ENCODE measurements at places on chromosomes 3 and 15.

DNA sequence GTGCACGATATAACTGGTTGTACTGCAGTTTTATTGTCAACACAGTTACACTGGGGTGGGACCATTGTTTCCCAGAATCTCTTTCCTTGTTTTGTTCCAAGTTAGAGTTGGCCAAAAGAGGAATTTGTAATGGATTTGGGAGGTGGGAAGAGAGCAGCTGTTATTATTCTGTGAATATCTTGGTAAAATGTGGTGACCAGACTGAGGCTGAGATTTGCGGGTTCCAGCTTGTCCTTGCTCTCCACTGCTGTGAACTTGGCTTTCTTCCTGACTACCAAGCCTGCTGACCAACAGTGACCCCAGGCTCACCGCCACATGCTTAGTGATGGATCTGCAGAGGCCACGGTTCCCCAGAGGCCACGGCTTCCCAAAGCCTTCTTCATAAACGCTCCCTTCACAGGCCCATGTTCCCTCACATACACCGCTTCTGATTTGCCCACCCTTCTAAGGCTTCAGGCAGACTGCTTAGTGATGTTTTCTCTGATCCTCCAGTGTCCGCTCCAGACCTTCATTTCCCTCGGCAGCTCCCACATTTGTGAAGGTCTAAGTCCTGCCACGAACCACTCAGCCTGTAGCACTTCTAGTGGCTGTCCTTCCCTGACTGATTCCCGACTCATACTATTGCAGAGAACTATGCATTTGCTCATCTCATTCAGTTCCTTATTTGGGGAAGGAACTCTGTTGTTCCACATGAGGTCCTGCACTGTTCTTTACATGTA lies 525.5 kb upstream of the RGMA start:
- no peak for DNase-seq

DNA sequence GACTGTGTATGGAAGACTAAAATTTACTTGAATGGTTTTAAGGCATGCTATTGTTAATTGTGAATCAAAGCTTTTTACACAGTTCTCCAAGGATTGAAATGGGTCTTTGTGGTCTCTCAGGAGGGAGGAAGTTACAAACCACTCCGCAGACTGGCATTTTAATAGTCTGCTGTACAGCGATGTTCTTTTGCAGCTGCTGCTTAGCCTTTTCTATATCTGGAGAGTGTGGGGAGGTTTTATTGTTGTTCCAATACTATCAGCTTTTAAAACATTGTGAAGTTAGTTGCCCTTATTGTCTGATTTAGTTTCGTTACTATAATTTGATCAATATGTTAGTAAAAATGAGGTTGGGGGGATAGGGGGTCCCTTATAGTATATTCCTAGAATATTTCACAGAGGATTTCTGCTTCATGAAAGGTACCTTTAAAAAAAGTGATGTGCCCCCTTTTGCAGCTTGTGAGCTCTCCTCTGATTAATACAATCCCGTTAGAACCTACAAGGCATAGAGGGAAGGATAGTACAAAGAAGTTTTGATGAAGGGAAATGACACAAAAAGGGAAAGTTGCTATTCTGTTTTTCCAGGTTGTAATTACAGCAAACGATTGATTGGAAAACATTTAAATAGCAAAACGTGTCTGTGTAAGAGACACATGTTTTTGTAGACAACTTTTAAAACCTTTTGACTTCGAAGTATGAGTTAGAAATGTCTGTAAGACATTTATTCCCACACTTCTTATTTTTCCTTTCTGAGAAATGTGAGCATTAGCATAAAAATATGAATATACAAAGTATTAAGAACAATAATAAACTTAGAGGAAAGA lies 158.3 kb upstream of the CGNL1 start:
- DNase-seq: no peak

DNA sequence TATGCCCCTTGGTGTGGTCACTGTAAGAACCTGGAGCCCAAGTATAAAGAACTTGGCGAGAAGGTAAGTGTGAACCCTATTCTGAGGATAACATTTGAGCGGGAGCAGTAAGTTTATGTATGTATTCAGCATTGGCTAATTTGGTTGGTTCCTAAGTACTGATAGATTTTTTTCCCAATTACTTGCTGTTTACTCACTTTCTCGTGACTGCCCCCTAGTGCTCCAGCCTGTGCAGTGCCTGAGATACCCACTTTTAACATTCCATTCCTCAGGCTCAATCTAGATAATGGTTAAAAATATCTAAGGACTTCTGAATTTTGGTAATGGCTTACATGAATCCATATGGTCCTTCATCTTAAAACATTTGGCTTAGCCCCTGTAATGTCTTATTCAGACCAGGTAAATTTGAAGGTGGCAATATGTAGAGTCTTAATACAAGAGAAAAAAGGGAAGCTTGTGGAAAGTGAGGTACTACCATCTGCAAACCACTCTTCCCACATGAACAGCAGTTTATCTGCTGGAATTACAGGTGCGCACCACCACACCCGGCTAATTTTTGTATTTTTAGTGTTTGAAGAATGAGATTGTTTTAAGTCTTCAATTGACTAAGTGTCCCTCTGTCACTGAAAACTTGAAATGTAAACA lies 7.1 kb downstream of the ELL3 start:
- no peak for DNase-seq

- DNase-seq: no peak
These were observed 75.2 kb downstream of the BOC start for GRCh38 chr3:113286524-113286923.

DNA sequence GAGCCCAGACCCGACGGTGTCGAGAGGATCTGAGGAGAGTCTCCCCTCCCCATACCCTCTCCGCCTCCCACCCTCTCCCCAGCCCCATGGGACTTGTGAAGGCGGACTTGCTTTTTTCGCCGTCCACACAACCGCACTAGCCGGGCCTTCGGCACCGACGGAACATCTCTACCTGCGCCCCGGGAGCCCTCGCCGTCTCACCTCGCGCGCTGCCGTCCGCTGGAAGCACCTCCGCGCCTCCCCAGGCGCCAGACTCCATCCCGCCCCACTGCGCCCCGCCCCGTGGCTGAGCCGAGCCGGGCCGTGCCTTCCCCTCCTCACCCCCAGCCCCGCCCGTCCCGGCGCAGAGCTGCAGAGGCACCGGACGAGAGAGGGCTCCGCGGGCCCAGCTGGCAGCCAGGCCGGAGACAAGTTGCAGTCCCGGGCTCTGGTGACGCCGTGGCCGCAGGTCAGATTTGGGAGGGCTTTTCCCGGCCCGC lies at the start of the genes DUOX1 and DUOXA1:
TSS of gene DUOX1 (plus strand) at position 344 of the 479 bp plus-strand sequence. CDS start 1,973 bp downstream, outside the sequence.
TSS of gene DUOXA1 (minus strand) at position 229 of the 479 bp plus-strand sequence. CDS start 6,865 bp downstream, outside the sequence.
- no peak for DNase-seq

Data from NCI-H1417 treated with DMSO at 0.1 percent for 48 hours (cell line).